ENCODE measurements at places on chromosomes 2 and 18. TPM values are rescaled to one million over a fixed set of nuclear protein-coding genes. Genes with fewer than 3 reads are reported as not detected.

- DNase-seq: no peak
- H3K4me3 ChIP-seq: no peak overlapping the region
- no peak overlapping the region for H3K27ac ChIP-seq
- no peaks in the 10 kb centered on the region for H3K4me1 ChIP-seq
- peaks cover 10% of the 10 kb centered on the region for H3K27me3 ChIP-seq
- H3K36me3 ChIP-seq: no peaks in the 10 kb centered on the region
These were observed 23.6 kb upstream of the KYNU start for GRCh38 chr2:142853912-142854311.

DNA sequence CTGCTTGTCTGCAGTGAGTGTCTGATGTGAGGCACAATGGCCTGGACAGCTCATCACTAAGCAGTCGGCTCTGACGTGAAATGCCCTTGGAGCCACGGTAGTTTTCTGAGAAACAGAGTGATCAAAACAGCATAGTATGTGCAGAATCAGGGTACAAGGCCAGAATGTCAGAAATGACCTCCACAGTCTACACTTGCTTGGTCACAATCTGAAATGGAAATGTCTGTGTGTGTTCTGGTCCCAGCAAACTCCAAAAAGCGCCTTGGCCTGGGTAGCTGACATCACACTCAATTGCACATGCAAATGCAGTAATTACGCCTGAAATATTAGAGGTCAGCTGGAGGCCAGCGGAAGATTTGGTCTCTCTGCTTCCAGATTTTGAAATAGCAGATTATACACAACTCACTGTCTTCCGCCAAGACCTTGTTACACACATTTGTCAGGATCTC is 95.4 kb downstream of the CTAGE1 start:
- H3K36me3 ChIP-seq: no peaks in the 10 kb centered on the region
- H3K4me3 ChIP-seq: no peak overlapping the region
- no peak for DNase-seq
- no peaks in the 10 kb centered on the region for H3K27me3 ChIP-seq
- H3K4me1 ChIP-seq: no peaks in the 10 kb centered on the region

DNA sequence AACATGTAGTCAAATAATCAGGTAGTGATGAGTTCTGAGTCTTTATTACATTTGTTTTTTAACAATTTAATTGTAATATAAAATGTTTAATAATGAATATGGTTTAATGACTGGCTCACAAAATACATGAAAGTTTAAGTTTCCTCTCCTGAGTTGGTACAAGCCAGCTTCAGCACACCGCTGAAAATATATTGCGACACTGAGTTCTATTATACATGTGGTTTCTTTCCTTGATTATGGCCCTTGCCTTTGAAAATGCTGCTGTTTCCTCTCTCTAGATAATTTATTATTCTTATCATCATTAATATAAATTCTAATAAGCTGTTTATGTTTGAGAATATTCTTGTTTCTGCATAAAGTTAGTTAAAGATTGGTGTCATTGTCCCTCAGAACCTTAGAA is 249.3 kb downstream of the PARD3B start:
- H3K27ac ChIP-seq: no peak overlapping the region
- DNase-seq: no peak
- no peaks in the 10 kb centered on the region for H3K4me1 ChIP-seq
- H3K36me3 ChIP-seq: peaks cover 2% of the 10 kb centered on the region

DNA sequence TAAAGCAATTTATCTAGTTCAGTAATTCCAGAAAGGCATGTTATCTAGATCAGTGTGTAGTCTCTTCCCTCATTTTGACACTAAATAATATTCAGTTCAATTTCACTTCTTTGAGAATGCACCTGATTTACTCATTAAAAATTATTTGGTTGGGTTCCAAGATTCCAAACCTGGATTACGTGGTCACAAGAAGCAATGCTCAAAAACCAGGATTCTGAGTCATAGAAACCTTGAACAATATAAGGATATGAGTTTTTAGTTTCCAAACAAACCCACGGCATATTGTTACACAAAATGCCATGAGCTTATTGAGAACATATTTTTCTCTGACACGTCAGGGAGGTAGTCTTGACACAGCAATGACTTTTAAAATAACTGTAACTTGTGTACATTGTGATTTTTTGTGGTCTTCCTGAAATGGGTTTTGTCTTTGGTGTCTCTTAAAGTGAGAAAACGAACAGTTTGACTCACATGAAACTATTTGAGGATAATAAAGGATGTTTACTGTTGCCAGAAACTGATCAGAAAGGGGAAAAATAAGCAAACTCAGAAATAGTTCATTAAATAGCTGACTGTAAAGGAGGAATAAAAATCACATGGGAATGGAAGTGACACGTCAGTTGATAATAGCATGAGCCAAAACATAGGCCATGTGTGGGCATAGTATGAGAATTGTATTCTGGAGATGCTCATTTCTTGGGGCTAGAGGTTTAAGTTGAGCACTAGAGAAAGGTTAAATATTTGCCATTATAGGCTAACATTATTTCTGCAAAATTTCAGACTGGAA is 617.7 kb upstream of the CDH2 start:
- DNase-seq: no peak
- no peaks in the 10 kb centered on the region for H3K36me3 ChIP-seq
- no peak overlapping the region for H3K4me3 ChIP-seq
- no peaks in the 10 kb centered on the region for H3K4me1 ChIP-seq
- no peak overlapping the region for H3K27ac ChIP-seq
- no peaks in the 10 kb centered on the region for H3K27me3 ChIP-seq

DNA sequence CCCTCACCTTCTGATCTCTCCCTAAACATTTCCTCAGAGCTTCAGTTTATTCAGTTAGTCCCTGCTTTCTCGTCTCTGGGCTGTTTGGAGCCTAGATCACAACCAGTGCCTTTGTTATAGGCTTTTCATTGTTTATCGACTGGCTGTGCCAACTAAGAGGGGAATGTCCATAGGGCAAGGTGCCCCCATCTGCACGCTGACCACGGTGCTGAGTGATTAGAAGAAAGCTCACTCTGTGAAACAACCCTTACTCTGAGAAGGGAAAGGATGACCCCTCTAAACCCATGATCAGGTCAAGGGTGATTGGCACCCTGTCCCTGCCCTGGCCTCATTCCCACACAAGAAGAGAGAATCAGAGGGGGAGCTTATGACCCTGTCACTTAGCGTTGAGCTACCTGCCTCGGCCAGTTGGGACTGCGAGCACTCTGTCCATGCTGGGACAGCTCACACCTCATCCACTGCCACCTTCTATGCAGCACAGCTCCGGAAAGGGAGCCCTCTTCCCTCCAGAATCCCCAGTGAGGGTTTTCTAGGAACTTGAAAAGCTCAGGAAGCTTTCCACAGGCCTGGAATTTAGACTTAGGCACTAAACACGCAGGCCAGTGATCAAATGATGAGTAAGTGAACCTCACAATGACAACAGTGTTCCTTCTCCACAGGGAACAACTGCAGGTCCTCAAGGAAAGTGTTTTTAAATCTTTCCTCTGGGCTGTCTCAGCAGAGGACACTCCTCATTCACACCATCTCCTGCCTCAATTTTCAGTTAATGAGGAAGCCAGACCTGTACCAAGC is 2.3 kb upstream of the ACTG2 start:
- no peak overlapping the region for H3K4me3 ChIP-seq
- no peak for DNase-seq
- peaks cover 14% of the 10 kb centered on the region for H3K27me3 ChIP-seq

GRCh38 chr18:8966821-8967220 is 135.7 kb upstream of the NDUFV2 start:
- no peak overlapping the region for H3K4me3 ChIP-seq
- H3K36me3 ChIP-seq: peaks cover 6% of the 10 kb centered on the region
- no peaks in the 10 kb centered on the region for H3K4me1 ChIP-seq
- H3K27ac ChIP-seq: no peak overlapping the region
- no peak for DNase-seq

DNA sequence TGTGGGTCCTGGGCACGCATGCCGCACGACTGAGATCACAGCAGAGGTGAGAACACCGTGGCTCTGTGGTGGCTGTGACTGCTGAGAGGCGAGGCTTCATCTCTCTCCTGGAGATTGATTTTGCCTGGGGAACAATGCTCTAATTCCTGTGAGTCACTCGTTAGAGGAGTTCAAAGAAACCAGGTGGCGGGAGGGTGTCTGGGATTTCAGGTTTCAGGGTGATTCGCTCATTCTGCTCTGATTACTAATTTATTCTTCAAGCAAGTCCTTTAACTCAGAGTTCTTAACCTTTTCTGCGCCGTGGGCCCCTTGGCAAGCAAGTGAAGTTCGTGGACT is 56.3 kb downstream of the GLI2 start:
- H3K4me3 ChIP-seq: no peak overlapping the region
- DNase-seq: no peak
- H3K27ac ChIP-seq: no peak overlapping the region
- peaks cover 4% of the 10 kb centered on the region for H3K4me1 ChIP-seq

DNA sequence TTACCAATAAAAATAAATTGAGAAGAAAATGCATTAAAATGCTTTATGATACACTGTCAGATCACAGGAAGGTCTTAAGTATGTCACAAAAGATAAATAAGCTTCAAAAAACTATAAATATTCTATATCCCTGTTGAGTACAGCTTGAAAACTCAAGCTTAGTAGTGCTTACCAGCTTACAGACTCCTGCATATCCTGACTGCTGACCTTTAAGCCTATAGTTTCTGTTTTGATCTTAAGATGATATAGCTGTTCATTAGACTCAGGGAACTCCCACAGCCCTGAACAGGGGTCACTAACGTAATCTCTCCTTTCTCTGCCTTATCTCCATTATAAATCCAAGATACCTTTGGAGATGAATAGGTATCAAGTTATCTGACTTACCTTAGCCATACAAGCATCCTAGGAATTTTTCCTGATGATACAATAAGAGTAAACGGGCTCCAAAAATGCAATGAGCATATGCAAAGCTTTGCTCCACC is 93.7 kb upstream of the RBBP8 start:
- no peaks in the 10 kb centered on the region for H3K36me3 ChIP-seq
- H3K27ac ChIP-seq: no peak overlapping the region
- no peak for DNase-seq

DNA sequence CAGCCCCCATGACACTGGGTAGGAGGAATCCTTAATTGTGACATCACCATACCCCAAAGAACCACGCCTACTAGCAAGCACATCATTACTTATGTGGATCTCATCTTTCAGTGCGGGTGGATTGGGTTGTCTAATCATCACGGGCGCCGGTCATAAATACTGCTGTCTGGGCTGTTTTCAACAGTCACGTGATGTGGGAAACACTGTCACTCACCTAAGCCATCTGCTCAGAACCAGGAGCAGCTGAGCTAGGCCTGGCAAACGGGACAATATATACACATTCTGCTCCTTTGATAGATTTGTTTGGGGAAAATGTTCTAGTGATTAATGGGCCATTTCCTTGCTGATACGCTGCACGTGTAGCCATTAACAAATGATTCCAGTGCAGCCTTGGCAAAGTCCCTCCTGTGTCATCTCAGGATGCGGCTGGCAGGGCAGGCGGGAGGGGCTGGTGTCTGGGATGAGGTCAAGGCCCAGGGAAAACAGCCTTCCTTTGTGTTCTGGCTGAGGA is 145.9 kb upstream of the COPS8 start:
- H3K36me3 ChIP-seq: no peaks in the 10 kb centered on the region
- no peak for DNase-seq
- H3K4me3 ChIP-seq: no peak overlapping the region
- H3K4me1 ChIP-seq: no peaks in the 10 kb centered on the region
- H3K27me3 ChIP-seq: peaks cover 50% of the 10 kb centered on the region

DNA sequence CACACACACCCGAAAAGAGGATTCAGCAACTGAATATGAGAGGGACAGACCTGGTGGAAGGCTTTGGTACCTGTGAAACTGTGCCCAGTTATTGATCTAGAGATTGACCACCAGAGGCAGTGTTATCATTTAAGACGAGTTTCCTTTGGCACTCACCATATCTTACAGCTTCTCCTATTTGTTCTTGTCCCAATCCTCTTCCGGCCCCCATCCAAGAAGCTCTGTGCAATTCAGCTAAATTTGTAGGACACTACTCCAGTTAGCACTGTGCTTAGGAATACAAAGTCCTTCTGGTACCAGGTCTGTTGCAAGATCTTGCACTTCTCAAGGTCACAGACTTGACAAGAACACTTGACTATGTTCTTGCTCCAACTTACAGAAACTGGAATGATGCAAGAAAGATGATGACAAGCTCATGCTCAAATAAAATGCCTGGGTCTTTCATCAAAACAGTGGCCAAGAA is 177.7 kb downstream of the TMEM247 start:
- H3K36me3 ChIP-seq: peaks cover 2% of the 10 kb centered on the region
- H3K27ac ChIP-seq: no peak overlapping the region
- peaks cover 36% of the 10 kb centered on the region for H3K27me3 ChIP-seq

GRCh38 chr2:203586696-203587095 is 51.6 kb upstream of the RAPH1 start:
- DNase-seq: no peak
- no peak overlapping the region for H3K4me3 ChIP-seq
- H3K27ac ChIP-seq: no peak overlapping the region
- peaks cover 3% of the 10 kb centered on the region for H3K36me3 ChIP-seq

GRCh38 chr2:84022810-84023431 is 436.2 kb downstream of the SUCLG1 start:
- no peaks in the 10 kb centered on the region for H3K36me3 ChIP-seq
- DNase-seq: no peak
- no peak overlapping the region for H3K27ac ChIP-seq
- H3K4me1 ChIP-seq: peaks cover 2% of the 10 kb centered on the region
- no peak overlapping the region for H3K4me3 ChIP-seq

GRCh38 chr2:240308111-240308651 is 127.3 kb upstream of the GPC1 start:
- no peak overlapping the region for H3K4me3 ChIP-seq
- no peak for DNase-seq
- peaks cover 23% of the 10 kb centered on the region for H3K27me3 ChIP-seq
- H3K36me3 ChIP-seq: no peaks in the 10 kb centered on the region
- H3K4me1 ChIP-seq: no peaks in the 10 kb centered on the region

GRCh38 chr2:133871545-133872209 is 303.4 kb upstream of the NCKAP5 start:
- no peak overlapping the region for H3K4me3 ChIP-seq
- no peak overlapping the region for H3K27ac ChIP-seq
- no peaks in the 10 kb centered on the region for H3K4me1 ChIP-seq
- peaks cover 46% of the 10 kb centered on the region for H3K27me3 ChIP-seq

GRCh38 chr2:200447139-200447855 is 62.6 kb downstream of the KCTD18 start:
- no peak overlapping the region for H3K27ac ChIP-seq
- peaks cover 2% of the 10 kb centered on the region for H3K4me1 ChIP-seq
- H3K36me3 ChIP-seq: peaks cover 7% of the 10 kb centered on the region
- no peak overlapping the region for H3K4me3 ChIP-seq
- H3K27me3 ChIP-seq: no peaks in the 10 kb centered on the region
- no peak for DNase-seq

DNA sequence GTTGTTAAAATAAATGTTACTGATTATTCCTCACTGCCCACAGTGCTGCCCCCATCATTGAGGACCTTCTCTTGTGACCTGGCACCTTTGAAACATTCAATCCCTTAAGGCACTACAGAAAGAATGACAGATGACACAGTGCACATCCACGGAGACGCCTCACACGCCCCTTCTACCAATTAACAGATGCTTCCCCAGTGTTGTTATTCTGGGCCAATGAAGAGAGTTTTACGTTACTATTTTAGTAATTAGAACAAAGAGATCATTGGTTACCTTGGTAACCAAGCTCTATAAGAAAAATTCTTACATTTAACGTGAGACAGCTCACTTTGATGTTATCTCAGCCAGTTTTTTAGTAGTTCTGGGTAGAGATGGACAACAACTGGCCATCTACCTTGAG is 152.0 kb downstream of the ZNF236 start:
- no peak for DNase-seq
- no peak overlapping the region for H3K4me3 ChIP-seq
- no peak overlapping the region for H3K27ac ChIP-seq
- no peaks in the 10 kb centered on the region for H3K36me3 ChIP-seq
- no peaks in the 10 kb centered on the region for H3K27me3 ChIP-seq

The RAB6C gene
- not detected for total RNA-seq

The OLA1 gene
- total RNA-seq: 43.6 TPM

The SPDYA gene
- total RNA-seq: 18.7 TPM

Measured in T-helper 17 cell (primary cell).